ENCODE measurements at places on chromosomes 16 and 17.

DNA sequence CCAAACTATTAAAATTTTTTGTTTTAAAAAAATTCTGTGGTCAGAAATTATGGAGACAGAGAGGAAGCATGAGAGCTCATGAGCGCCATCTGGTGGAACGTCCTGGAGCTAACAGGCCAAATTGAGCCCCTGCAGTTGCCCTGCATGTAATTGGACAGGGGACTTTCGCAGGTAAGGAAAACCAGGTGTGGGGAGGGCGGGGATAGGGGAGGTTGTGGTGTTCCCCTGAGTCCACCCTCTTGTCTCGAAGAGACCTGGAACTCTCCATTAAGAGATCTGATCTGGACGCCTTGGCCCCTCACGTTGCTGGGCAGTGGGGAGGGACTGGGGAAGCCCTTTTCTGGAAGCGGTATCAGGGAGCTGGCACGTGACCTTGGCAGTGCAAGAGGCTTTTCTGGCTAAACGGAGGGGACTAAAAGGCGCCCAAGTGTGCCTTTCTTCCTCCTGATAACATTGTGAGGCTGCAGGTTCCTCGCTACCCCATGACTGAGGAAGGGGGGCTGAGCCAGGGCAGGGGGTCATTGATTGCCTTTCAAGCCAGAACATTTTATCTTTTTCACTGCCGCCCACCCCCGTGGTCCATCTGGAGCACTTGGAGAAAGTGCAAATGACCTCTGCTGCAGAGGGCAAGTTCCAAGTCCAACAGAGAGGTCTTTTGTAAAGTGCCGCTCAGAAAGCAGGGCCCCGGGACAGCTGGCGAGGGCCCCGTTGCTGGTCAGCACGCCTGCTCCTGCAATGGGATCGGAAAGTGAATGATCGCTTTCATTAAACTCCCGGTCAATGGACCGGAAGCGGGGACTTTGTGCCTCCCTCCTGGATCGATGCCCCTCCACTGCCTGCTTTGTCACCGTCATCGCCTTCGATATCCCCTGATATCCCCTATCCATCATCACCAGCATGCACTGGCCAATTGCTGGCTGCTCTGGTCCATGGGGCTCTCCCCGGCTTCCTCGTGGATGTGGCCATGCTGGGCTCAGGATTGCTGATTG is 18.4 kb downstream of the PDILT start:
- no peak for DNase-seq

DNA sequence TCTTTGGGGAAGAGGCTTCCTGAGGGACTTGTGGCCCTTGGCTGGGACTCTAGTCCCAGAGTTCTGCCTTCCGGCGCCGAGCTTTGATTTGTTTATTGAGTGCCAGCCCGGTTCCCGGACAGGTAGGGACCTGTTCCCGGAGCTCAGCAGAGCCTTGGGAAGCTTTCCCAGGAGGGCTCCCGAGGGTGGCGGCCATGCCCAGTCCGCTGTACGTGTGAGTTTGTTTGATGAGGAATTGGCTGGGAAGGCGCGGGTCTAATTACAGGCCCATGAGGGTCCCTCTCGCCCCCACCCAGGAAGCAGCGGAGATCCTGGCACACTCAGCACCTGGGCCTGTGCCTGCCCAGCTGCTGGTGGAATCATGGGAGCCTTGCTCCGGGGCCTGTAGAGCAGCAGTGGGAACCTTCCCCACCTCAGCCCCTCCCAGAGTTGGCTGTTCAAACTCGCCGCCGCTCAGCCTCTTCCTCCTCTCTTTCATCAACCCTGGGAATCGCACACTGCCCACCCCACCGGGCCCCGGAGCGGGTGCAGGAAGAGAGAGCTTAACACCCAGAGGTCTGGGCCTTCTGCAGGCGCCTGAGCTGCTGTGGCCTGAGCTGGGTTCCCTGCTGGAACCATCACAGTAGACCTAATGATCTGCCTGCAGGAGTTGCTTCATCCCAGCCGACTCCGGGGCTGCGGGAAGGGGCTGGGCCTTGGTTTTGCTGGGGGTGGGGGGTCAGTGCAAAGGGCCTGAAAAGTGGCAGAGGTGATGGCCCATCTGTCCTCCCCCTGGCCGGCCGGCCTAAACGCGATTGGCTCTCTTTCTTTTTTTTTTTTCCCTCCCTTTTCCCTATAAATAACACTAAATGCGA is 313.7 kb downstream of the SEC14L1 start:
- DNase-seq = no peak

- DNase-seq = no peak
Measured at GRCh38 chr17:31254654-31255053, 42.4 kb downstream of the OMG start.

- no peak for DNase-seq
Measured at GRCh38 chr16:19833581-19833980, 51.1 kb downstream of the GPRC5B start.

GRCh38 chr17:59329176-59330052 is 2.0 kb upstream of the YPEL2 start:
- peak; percentile 80 for DNase-seq

GRCh38 chr17:38617074-38617860 is 11.5 kb upstream of the SRCIN1 start:
- no peak for DNase-seq

GRCh38 chr16:4976079-4976478 is 17.9 kb downstream of the SEC14L5 start:
- DNase-seq = no peak

DNA sequence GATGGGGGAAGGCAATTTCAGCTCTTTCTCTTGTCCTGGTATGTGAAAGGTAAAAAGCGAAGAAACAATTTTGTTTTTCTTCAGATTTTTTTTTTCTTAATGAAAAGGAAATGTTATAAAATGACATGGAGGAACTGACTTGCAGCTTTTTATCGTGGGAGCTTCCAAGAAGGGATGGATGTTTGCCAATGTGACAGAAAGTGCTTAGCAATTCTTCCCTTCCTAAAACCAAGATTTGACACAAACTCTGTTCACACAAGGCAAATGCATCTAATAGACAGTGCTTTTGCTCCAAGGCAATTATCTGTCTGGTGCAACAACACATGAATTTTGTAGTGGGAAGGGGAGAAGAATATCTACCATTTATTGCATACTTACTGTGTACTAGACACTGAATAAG is 988.5 kb downstream of the CDH11 start:
- no peak for DNase-seq

DNA sequence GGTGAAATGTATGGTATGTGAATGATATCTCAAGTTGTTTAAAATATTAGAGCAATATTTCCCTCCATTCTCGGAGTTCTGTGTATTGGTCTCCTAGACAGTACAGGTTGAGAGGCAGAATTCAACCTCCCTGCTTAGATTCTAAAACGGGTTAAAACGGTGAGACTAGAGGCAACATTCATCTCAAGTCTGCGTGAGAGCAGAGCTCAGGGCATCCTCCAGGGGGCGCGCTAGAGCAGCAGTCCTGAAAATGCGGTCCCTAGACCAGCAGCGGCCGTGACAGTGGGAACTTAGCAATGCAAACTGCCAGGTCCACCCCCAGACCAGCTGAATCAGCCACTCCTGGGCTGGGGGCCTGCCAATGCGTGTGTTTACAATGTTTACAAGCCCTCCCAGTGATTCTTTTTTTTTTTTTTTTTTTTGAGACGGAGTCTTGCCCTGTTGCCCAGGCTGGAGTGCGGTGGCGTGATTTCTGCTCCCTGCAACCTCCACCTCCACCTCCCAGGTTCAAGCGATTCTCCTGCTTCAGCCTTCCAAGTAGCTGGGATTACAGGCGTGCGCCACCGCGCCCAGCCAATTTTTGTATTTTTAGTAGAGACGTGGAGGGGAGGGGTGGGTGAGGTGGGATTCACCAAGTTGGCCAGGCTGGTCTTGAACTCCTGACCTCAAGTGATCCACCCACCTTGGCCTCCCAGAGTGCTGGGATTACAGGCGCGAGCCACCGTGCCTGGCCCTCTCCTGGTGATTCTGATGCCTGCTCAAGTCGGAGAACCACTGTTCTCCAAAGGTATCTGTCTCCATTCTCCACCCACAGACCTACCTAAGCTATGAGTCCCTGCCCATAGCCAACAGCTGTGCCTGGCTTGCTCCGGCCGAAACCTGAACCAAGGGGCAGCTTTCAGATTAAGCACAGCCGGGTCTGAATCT is 24.2 kb downstream of the KLHL36 start:
- peak; percentile 90 for DNase-seq

GRCh38 chr16:66703406-66704215 is 7.1 kb upstream of the CMTM4 start:
- no peak for DNase-seq

- no peak for DNase-seq
Measured at GRCh38 chr17:915538-916201, 63.9 kb downstream of the NXN start.

DNA sequence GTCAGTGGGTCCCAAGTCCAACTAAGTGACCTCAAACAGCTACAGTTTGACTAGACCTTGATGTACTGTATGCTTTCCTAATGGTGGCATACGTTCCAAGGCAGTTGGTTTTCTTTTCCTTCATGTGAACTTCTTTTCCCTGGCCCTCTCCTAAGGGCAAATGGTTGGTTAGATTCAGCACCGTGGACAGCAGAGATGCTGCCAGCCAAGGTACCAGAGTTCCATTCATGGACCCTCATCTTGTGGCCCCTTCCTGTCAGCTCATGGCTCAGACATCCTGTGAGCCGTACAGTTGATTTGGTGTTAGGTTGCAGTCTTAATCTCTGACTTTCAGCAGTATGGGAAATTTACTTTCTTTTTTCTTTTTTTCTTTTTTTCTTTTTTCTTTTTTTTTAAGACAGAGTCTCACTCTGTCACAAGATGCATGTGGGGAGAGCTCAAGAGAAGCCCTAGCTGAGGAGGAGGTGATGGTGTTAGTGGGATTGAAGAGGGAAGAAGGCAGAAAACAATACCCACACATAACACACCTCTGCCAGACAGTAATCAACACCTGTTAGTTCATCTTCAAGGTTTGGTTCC is 122.4 kb downstream of the USP31 start:
- no peak for DNase-seq

- DNase-seq = no peak
Measured at GRCh38 chr17:3732210-3732621, 8.5 kb downstream of the HASPIN start.

GRCh38 chr16:79483336-79483735 is 117.2 kb downstream of the MAF start:
- DNase-seq = no peak

- DNase-seq = no peak
Measured at GRCh38 chr17:66349521-66350254, 47.3 kb downstream of the PRKCA start.

- DNase-seq = no peak
Measured at GRCh38 chr16:2170587-2171435, 15.2 kb downstream of the TRAF7 start.

DNA sequence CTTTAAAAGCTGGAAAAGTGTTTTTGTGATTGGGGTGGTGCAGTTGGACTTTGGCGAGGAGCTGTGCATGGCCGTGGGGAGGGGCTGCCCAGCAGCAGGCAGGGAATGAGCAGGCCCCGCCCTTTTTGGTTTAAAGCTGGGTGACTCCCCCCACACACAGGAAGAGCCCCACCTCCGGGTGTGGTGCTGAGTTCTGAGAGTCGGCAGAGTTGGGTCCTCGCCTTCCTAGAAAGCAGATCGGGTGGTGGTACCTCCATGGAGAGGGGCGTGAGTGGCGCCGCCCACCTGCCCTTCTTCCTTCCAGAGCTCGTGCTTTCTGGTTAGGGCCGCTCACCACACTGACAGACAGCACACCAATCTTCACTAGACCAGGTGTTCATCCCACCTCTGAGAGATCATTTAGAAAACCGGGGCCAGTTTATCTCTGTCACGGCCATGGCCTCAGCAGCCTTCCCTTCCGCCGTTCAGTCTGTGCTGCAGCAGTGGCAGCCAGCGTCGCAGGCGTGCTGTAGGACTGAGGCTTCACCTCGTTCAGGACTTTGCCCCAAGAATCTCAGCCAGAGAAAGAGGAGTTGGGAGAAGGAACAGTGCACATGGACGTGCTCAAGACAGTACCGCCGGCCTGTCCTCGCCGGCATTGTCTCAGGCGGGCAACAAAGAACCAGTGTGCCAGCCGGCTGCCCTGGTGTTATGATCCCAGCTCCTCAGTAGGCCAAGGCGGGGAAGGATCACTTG is 144.0 kb upstream of the CHMP6 start:
- peak; percentile 68 for DNase-seq

GRCh38 chr17:32876417-32877163 is at the start of gene MYO1D:
TSS of gene MYO1D (minus strand) at chr17:32877124. CDS start at chr17:32876872, 252 bp downstream.
- DNase-seq = peak; percentile 78

GRCh38 chr17:40597156-40597555 is 31.9 kb upstream of the CCR7 start:
- DNase-seq = no peak

GRCh38 chr16:84436196-84436595 is 67.9 kb downstream of the ATP2C2 start:
- no peak for DNase-seq

- no peak for DNase-seq
Measured at GRCh38 chr17:82152556-82153294, 54.7 kb upstream of the FASN start.

GRCh38 chr16:57372372-57373116 is at the start of gene CX3CL1:
TSS of gene CX3CL1 (plus strand) at chr16:57372490. CDS start at chr16:57372569, 79 bp downstream.
- peak; percentile 88 for DNase-seq

DNA sequence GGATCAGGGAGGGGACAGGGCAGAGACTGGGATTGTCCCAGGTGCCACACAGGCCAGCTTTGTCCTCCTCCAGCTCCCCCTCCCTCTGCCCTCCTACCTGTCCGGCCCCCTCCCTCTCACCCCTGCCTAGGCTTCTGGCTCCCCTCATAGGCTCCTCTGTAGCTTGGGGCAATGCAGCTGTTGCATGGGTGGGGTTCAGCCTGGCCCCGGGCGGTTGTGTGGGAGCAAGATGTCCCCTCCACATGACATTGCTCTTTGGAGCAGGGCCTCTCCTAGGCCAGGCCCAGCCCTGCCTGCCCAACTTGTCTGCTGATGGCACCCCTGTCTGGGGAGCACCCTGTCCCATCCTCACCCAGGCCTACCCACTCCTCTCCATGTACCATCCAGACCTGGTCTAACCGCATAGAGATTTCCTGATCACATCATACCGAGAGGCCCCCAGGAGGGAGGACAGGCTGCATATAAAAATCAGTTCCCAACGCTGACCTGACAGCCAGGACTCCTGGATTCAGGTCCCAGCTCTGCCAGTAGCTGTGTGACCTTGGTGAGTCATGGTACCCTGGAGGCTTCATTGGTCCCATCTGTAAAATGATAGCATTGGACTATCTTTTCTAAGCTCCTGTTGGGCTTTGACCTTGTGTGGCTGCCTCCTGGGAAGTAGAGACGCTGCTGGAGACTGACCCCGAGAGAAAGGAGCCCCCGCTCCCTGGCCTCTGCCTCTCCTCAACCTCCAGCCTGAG is 48.8 kb upstream of the DLX4 start:
- DNase-seq = no peak
